Stimulated activated naive CD8-positive, alpha-beta T cell treated with anti-CD3 and anti-CD28 coated beads, Interleukin-15, Interleukin-2, amounts not matched to agents 100 U/mL and 50 U/mL, for 24 hours (primary cell): ENCODE measurements at places on chromosomes 13 and 19.

DNA sequence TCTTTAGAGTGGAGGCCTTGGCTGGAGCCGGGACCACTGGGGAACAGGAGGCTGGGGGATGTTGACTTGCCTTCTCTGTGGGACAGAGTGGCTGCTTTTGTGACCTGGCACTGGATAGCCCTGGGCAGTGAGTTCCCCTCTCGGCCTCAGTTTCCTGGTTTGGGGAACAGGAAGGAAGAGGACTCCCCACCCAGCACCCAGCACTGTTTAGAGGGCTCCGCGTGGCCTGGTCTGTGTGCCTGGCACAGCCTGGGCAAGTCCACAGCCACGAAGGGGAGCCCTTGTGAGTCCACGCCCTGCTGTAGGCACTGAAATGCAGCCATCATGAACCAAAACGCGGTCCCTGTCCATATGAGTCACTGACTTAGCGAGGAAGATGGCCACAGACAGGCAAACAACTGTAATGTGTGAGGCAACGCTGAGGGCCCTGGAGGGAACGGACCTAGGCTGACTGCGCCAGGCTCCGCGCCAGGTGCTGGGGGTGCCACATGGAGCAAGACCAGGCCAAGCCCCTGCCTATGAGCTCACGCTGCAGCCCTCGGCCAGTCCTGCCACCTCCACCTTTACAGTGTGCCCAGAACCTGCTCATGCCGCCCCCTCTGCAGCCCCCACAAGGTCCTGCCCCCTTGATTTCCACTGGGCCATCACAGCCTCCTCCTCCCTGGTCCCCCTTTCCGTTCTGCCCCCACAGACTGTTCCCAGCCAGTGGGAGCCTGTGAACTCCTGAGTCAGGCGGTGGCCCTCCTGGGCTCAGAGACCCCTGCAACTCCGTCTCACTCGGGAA lies 35.5 kb downstream of the PAK4 start:
- DNase-seq = no peak

DNA sequence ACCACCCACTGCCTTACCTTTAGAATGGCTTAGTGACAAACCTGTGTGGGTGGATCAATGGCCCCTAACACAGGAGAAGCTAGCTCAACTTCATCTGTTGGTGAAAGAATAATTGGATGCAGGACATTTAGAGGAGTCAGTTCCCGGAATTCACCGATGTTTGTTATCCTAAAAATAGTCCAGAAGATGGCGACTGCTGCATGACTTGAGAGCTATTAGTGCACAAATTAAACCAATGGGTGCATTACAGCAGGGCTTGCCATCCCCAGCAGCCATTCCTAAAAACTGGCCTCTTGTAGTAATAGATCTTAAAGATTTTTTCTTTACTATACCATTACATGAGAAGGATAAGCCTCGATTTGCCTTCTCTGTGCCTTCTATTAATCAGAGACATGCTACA lies 46.8 kb upstream of the ZNF726 start:
- no peak for DNase-seq

- no peak for DNase-seq
Measured at GRCh38 chr19:6564393-6564792, 26.6 kb downstream of the CD70 start.

DNA sequence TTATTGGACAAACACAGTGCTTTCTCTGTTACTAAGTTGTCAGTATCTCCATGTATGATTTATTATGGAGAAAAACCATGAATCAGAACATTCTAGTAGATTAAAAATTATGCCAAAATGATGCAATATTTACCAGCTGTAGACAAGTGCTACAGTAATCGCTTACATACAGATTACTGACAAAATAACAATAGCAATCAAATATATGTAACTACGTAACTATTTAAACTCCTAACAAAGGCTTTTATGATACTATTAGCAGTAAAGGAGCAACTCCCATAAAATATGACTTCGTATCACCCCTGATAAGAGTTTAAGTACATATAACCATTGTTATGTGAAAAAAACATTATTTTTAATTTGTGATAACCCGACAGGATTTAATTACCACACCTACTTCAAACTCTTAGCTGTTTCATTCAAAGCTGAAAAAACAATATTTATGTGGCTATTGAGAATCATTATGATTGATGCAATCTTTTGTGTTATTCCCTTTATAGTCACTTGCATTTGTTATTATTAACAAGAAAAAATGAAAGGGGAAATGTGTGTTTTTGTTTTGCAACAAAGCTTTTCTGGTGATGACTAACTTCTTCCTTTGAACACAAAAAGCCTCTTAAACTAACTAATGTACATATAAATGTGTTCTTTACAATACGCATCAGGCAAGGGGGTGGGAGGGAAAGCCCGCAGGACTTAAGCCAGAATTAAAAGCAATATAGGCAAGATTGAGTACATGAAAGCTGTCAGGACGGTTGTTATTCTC lies 147.4 kb downstream of the ABCC4 start:
- DNase-seq = no peak

DNA sequence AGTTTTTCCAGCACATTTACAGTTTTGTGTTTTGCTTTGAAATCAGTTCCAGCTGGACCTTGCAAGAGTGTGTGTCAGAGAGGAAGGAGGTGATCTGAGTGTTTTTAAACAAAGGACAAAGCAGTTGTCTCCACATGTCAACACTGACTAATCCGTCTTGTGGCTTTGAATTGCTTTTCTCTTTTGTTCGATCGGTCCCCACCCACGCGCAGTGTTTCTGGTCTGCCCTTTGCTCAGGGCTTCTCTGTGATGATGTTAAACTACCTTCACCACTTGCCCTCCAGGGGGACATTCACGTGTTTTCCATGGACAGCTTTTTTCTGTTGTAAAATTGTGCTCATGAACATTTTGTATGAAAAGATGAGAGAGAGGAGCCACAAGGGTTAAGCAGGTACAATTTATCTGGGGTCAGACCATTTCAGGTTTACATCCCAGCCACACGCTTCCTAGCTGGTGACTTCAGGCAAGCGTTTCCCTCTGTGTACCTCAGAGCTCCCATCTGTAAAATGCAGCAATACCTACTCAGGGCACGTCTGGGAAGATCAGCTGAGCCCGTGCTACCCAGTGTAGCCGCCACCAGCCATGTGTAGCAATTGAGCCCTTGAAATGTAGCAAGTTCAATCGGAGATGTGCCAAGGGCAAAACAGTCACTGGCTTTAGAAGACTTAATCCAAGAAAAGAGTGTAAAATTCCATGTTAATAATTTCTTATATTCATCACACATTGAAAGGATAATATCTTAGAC lies 13.5 kb upstream of the PLA2G4C start:
- peak; percentile 69 for DNase-seq
